ENCODE measurements at places on chromosomes 6 and 20.

GRCh38 chr20:57053793-57054552, 212.5 kb downstream of the BMP7 start:
- DNase-seq: no peak

GRCh38 chr6:19723545-19723944, 113.6 kb upstream of the ID4 start:
- DNase-seq: no peak

GRCh38 chr20:2599288-2600006, 53.0 kb upstream of the NOP56 start:
- peak; percentile 5 for DNase-seq

DNA sequence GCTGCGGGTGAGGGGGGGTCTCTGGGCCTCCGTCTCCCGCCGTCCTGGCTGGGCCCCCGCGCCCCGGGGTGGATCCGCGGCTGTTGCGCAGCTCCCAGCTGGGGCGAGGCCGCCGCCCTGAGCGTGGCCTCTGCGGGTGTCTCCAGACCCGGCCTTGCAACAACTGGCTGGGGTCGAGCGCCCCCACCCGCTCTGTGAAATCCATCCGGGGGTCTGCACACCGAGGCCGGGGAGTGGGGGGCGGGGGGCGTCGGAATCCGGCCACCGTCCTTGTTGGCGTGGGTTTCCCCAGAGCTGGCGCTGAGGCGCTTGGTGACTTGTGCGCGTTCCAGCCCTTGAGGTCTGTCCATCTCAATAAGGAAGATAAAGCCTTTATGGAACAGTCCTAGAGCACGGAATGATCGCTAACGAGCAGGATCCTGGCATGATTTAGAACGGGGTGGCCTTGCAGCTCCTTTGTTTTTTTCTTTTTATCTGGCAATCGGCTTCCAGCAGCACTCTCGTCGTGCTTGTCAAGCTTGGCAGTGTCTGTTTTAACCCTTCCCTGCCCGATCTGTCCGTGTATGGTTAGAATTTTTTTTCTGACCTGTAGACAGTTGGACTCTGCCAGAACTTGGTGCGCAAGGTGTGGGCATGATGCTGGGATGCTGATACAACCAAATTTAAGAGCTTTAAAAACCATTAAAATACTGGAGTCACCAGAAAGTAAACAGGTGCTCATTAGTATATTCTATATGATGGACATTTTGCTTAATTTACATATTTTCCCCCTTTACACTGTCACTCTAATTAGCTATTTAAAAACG, 675 bp downstream of the DSTN start:
- DNase-seq: peak; percentile 68

- DNase-seq: no peak
These were observed 150.1 kb upstream of the ZNF217 start for GRCh38 chr20:53743607-53744260.

DNA sequence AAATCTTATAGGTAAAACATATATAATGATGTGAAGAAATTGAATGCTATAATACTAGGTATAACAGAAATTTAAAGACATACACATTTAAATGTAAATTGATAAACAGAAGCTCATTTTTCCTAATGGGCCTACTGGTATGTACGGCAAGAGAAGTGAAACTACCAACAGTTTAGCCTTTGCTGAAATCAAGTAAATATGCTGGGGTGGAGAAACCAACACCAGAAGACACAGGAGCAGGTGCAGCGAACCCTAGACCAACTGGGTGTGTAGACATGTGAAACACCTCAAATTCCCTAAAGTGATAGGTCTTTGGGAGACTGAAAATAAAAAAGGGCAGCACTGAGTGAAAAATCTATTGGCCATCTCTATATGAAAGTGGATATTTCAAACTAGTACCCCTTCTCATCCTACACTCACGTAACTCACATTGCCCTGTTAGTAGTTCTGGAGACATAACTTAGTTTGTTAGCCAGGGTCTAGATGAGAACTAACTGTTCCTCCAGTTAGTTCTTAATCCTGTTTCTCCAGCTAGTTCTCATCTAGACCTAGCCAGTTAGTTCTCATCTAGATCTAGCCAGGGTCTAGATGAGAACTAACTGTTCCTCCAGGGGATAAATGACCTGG, 53.1 kb downstream of the SLC35D3 start:
- no peak for DNase-seq

DNA sequence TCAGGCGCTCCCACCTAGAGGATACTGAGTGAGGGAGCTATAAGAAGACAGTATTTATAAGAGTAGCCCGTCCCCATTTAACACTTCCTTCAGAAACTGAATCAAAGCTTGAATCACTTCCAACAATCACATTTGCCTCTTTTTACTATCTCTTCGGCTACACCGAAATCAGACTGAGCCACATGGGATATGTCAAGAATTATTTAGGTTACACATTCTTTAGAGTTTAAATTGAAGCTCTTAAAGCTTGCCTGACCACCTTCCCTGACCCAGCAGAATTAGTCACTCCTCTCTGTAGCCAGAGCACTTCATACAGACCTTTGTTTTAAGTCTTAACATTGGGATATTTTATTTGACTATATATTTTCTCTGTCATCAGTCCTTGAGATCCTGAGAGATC, 163.7 kb downstream of the MAFB start:
- DNase-seq: no peak

GRCh38 chr6:160793652-160794051, 91.6 kb downstream of the PLG start:
- DNase-seq: no peak

DNA sequence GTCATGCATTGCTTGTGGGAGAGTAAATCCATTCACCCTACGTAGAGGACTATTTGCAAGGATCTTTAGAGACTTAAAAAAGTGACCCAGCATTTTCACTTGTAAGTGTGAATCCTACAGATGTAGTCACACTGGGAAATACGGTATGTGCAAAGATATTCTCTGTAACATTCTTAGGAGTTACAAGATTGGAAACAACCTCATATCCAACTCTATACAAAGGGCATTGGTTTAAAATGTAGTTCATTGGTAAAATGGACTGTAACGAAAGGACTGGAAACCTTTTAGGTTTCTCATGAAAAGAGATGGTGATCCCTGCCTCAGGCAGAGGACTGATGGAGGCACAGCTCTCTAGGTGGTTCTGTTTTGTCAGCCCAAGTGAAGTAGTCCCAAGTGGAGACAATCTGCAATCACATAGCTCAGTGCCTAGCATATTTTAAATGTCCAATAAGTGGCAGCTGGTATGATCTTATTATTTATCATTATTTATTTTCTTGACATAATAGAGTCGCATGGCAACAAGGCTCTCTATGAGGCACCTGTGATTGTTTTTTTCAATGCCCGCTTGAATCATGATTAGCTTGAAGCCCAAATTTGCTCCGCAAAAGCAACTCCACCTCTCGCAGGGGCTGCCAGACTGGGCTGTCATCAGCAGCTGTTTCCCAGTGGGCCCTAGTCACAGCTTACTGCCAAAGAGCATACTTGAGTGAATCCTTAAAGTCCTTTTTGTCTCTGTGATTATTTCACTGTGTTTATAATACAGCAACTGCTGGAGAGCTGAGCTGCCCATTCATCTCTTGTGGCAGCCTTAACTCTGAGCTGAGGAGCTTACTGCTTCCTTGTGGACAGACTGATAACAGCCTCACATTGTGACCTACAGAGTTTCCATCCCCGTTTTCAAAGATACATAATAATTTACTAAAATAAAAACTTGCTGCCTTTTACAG, 19.8 kb upstream of the ENPP1 start:
- no peak for DNase-seq

GRCh38 chr6:151082079-151082478, 157.7 kb upstream of the AKAP12 start:
- DNase-seq: no peak

GRCh38 chr6:44621846-44622245, 234.3 kb downstream of the CDC5L start:
- DNase-seq: no peak

DNA sequence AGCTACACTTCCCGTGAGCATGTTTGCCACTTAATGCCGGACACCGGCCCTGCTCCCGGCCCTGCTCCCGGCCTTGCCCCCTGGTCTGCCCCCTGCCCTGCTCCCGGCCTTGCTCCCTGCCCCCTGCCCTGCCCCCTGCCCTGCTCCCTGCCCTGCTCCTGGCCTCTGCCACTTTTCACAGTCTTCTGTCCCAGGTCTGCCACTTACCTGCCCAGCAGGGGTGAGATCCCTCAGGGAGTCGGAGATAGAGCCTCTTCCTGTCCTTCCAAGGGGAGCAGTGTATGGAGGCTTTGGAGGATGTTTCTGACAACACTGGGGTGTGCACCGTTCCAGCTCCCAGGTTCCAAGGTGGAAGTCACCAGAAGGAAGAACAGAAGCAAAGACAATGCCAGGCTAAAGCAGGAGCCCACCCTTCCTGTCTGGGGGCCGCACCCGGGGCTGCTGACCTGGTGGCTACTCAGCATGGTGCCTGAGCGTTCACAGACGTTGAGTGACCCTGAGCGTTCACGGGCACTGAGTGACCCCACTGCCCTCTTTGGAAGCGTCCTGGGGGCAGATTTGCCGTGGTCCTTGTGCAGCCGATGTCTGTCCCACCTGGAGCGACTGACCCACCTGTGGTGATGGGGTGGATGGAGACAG, 199.8 kb downstream of the DLL1 start:
- DNase-seq: no peak

GRCh38 chr6:157219201-157220200, 103.8 kb downstream of the TMEM242 start:
- DNase-seq: no peak

GRCh38 chr6:149015535-149016525, 269.0 kb downstream of the UST start:
- DNase-seq: no peak

DNA sequence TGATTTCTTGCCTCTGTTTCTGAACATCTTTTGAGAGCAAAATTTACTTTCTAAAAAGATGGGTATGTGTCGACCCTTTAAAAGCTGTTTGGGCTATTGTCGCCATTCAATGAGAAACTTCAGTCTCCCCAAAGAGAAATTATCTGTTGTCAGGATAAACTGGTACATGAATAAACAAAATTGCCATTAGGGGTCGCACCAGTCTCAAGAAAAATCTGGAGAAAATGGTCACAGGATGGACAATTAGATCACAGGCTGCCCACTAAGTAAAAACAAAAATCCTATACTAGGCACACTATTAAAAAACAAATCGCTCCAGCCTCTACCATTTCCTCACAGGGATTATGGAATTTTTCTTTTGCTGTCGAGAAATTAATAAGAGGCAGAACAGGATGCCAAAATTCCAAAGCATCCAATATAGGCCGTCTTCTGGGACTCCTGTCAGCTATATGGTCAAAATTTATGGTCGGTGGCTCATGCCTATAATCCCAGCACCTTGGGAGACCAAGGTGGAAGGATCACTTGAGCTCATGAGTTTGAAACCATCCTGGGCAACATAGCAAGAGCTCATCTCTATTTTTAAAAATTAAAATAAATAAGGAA, 5.5 kb upstream of the HLA-E start:
- DNase-seq: peak; percentile 6

DNA sequence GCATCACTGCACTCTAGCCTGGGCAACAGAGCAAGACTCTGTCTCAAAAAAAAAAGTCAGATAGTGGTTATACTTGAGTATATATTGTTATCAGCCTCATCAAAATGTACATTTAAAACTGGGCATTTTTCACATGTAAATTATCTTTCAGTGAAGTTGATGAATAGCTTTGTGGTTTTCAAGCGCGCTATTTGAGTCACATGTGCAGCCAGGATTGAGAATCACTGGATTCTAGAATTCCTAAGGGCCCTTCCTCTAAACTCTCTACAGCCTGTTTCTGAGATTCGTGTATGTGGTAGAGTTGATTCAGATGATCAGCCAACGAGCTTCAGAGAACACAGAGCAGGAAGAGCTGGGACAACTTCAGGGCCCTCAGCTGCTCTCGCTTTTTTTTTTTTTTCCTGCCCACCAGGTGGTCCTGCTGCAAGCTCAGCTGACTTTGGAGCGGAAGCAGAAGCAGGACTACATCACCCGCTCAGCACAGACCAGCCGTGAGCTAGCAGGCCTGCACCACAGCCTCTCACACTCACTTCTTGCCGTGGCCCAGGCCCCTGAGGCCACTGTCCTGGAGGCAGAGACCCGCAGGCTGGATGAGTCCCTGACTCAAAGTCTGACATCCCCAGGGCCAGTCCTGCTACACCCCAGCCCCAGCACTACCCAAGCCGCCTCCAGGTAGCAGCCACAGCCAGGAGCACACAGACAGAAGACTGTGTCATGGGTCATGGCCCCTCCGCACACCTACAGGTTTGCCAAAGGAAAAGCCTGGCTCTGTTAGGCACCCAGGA, 18.3 kb downstream of the C20orf173 start:
- DNase-seq: no peak

- DNase-seq: no peak
These were observed 22.6 kb upstream of the ELOVL2 start for GRCh38 chr6:11066505-11067347.

DNA sequence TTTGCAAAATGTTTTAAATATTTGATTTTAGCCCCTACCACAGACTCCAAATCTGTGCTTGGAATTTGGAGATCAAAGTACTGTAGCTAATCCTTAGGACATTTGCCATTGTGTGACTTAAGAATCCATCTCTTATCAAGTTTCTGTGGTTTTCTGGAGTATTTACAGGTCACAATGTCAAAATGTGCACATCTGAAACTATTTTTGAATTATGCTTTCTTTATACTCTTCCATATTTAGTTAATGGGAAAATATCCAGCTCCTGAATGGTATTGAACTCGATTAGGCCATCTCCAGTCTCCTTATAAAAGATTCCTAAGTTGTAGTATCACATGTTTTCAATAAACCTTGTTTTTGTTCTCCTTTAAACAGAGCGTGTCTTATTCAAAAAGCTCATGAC, 162.5 kb downstream of the KHDC1L start:
- DNase-seq: no peak

- no peak for DNase-seq
These were observed 20.9 kb upstream of the PNPLA1 start for GRCh38 chr6:36248980-36249379.

DNA sequence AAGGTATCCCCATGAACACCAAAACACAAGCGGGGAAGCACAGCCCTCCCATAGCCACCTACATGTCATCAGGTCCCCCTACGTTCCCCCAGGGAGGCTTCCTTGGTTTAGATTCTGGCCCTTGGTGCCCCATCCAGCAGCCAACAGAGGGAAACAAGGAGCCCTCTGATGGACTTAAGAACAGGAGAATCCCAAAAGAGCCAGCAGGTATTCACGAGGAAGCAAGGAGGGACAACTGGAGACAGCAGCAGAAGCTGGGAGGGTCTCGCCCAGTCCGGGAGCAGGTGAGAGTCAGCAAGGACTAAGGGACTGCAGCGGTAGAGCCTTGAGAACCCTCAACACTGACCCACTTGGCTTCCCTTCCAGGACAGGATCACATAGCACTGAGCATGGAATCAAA, 58.4 kb upstream of the TOP1 start:
- DNase-seq: no peak

- no peak for DNase-seq
These were observed 42.8 kb downstream of the CDC5L start for GRCh38 chr6:44430326-44430725.

GRCh38 chr6:50706575-50706974, 6.8 kb upstream of the TFAP2D start:
- DNase-seq: no peak

DNA sequence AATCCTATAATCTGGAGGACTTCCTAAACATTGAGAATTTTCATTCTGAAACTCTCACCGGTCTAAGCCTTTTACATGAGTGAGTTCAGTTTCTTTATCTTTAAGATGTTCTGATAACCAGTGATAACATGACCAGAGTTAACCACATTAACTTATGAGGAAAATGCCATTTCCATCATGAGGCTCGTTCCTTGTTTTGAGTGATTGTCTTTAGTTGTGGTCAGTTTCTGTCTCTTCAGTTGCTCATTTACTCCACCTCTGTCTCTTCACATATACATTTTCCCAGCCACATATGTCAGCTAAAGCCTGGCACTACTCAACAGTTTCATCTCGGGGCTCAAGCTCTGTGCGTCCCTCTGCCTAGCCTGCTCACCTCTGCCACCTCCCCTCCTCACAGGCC, 70.4 kb downstream of the JAG1 start:
- no peak for DNase-seq
